Activated T-cell treated with anti-CD3 and anti-CD28 coated beads for 48 hours (primary cell): ENCODE measurements at places on chromosomes 11 and 22.
A peak's percentile ranks its signal among the peaks of the same experiment; 100 is the strongest.

DNA sequence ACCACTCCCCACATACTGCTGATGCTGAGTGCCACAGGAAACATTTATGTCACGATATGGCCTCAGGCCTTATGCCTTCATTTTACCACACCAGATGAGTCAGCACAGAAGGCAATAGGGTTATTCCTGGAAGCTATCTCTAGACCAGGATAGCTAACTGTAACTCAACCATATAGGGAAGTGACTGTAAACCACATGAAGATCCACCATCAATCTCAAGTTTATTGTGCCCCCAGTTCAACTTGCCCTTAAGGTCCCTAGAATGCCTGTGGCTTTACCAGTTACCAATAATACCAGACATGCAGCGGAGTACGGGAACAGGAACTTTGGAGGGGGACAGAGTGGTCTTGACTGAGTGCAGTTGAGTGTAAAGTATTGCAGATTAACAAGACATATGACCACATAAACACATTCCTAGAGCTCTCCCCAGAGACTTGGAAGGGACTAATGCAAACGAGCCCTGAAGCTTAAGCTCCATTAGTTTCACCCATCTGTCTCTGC lies 180.9 kb downstream of the KIF18A start:
- no peak for DNase-seq

DNA sequence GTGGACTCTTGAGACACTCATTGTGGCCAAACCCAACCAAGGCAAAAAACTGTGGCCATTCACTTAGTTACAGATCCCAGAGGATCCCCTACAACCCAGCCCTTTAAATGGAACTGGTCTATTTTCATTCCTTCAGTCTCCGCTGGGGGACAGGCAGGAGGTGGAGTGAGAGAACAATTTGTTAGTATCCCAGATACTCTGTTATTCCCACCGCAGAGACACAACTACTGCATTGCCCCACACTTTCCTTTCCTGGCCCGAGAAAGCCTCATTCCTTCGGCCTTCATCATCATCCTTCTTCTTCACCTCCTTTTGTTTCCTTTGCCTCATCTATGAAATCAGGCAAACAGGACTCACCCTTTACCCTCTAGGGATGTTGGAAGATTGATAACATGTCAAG lies 191.1 kb downstream of the NTM start:
- no peak for DNase-seq

- DNase-seq, result peak; percentile 54
These were observed 638 bp downstream of the NRGN start for GRCh38 chr11:124740277-124740882.

GRCh38 chr22:18091916-18092526 lies 14.2 kb downstream of the PEX26 start:
- no peak for DNase-seq

GRCh38 chr11:20192641-20193040 lies 32.4 kb upstream of the DBX1 start:
- DNase-seq, result no peak

GRCh38 chr11:121341609-121342008 lies 49.0 kb downstream of the SC5D start:
- DNase-seq, result peak; percentile 17

- DNase-seq, result no peak
These were observed 4.6 kb downstream of the PANX2 start for GRCh38 chr22:50175191-50175461.

- DNase-seq, result no peak
These were observed 81.9 kb downstream of the MN1 start for GRCh38 chr22:27719535-27720227.

DNA sequence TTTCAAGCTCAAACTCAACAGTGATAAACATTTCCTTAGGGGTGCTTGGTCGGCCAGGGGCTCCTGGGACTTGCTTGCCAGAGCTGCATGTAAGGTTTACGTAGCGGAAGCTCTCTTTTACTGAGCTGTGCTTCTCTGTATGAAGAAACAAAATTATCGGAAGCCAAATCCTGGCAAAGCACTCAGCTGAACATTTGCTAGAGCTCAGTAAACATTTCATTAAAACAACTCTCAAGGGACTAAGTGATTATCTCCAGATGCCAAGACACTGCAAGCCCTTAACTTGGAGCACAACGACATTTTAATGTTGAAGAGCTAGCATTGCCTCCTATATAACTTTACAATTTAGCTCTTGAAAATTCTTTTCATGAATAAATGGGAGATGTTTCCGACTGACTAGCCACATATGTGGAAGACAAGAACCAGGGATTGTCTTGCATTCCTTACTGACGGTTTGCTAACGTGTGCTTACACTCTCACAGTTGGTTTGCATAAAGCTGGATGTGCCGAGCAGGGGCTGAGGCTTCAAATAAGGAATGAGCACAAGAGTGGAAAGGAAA lies 43.4 kb downstream of the SCUBE2 start:
- DNase-seq, result no peak

- DNase-seq, result no peak
These were observed 343.1 kb upstream of the ISX start for GRCh38 chr22:34722901-34723300.

- no peak for DNase-seq
These were observed 117.3 kb upstream of the GRK3 start for GRCh38 chr22:25447067-25447685.

DNA sequence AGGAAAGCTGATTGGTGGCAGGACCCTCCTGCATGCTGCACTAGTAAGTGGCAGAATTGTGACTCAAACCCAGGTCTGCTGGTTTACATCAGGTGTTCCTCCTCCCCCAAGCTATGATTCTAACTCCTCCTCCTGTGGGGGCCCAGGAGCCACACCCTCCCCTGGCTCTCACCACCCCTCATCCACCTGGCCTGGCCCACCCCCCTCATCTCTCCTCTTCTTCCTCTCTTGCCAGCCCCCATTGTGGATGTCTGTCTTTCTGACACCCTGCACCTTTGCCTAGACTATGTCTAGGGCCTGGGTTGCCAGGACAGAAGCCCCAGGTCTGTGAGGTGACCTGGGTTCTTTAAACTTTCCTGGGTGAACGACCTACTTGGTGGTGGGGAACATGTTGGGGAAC lies 59.9 kb downstream of the GRIK4 start:
- no peak for DNase-seq

GRCh38 chr11:111162305-111162704 lies 83.2 kb upstream of the POU2AF2 start:
- no peak for DNase-seq

- DNase-seq, result no peak
These were observed 1.7 kb upstream of the GAB2 start for GRCh38 chr11:78419327-78419726.

GRCh38 chr11:93849751-93850593 lies 446 bp downstream of the VSTM5 start:
- DNase-seq, result no peak

DNA sequence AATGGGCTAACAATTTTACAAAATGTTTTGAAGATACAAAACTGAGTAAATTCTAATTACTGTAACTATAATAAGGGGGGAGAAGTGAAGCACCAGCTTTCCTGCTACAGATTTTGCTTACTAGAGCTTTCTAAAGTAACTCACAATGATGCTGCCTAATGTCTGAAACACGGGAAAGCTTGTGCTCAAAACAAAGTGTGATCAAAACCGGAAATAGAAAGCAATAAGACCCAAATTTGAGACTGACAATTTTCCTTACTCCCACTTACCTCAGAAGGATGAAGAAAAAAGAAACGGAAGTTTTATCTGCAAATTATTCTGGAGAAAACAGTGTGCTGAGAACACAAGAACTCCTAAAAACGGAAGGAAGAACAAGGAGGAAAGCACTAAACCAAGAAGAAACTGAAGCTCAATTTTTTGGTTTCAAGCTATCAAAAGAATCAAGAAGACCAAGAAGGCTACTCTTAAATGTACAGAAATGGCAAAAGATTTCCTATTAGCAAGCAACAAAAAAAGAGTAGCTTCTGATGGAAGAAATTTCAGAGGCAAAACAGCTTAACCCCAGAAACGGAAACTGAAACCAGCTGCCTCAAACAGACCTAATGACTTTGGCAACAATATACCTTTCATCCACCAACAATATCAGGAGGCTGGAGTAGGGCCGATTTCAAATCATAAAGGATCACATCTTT lies 33.4 kb downstream of the AMBRA1 start:
- DNase-seq, result no peak

GRCh38 chr22:37971475-37972434 lies 12.6 kb downstream of the SOX10 start:
- DNase-seq, result no peak

GRCh38 chr11:69899957-69900821 lies 81.0 kb upstream of the FGF3 start:
- no peak for DNase-seq

DNA sequence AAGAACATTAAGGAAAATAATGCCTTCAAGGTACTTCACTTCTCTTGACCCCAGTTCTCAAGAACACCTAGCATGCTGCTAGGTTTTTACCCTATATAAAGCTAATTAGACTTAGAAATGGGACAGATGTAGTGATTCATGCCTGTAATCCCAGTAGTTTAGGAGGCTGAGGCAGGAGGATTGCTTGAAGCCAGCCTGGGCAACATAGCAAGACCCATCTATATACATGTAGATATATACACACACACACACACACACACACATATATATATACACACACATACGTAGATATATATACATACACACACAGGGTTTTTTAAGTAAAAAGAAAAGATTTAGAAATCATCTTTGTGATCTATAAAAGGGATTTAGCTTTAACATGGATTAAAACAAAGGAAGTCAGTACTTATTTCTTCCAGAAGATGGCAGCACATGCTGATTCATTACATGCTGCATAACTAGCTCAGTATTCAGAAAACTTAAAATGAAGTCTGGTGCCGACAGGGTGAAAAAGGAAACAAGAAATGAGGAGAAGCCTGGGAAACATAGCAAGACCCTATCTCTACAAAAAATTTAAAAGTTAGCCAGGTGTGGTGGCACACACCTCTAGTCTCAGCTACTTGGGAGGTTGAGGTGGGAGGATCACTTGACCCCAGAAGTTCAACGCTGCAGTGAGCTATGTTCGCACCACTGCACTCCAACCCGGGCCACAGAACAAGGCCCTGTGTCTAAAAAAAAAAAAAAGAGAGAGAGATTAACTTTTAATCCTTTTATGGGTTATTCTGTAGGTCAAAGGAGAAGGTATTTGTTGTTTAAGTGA lies 28.5 kb upstream of the RBX1 start:
- DNase-seq, result no peak

GRCh38 chr11:100910808-100911207 lies 218.8 kb downstream of the PGR start:
- DNase-seq, result no peak
